Central memory CD8-positive, alpha-beta T cell (primary cell): ENCODE measurements at places on chromosomes 3 and 15.
A peak's percentile ranks its signal among the peaks of the same experiment; 100 is the strongest.

DNA sequence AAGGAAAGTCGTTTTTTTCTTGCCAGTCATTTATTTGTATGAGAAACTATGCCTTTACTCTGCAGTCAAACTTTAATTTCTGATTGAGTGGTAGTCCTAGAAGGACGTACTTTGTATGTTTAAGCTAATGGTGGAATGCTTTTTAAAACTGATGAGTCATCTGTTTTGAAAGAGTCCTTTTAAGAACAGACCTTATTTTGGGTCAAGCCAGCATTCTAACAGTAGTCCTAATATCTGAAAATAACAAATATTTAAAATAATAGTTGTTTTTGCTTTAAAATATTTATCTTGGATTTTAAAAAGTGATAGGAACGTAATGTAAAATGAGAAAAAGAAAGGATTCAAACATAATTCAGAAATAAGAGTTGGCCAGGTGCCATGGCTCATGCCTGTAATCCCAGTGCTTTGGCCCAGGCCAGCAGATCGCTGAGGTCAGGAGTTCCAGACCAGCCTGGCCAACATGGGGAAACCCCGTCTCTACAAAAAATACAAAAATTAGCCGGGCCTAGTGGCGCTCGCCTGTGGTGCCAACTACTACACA lies 1.3 kb upstream of the LRRC58 start:
- peaks cover 22% of the 10 kb centered on the region for H3K36me3 ChIP-seq
- H3K27ac ChIP-seq = no peak overlapping the region
- H3K4me1 ChIP-seq = peaks cover 29% of the 10 kb centered on the region
- peaks cover 10% of the 10 kb centered on the region for H3K27me3 ChIP-seq
- no peak for DNase-seq
- H3K4me3 ChIP-seq = no peak overlapping the region

- peak overlapping the region; percentile 89 for H3K4me3 ChIP-seq
- H3K4me1 ChIP-seq = peaks cover 32% of the 10 kb centered on the region
- H3K36me3 ChIP-seq = peaks cover 17% of the 10 kb centered on the region
- H3K27ac ChIP-seq = no peak overlapping the region
These were observed 2.6 kb downstream of the SLMAP start for GRCh38 chr3:57758686-57759085.

- no peak for DNase-seq
- H3K36me3 ChIP-seq = peaks cover 18% of the 10 kb centered on the region
- H3K27me3 ChIP-seq = no peaks in the 10 kb centered on the region
- no peak overlapping the region for H3K4me3 ChIP-seq
- no peaks in the 10 kb centered on the region for H3K4me1 ChIP-seq
- H3K27ac ChIP-seq = no peak overlapping the region
These were observed 112.5 kb downstream of the MYO9A start for GRCh38 chr15:72005483-72005882.

- H3K36me3 ChIP-seq = peaks cover 13% of the 10 kb centered on the region
- H3K4me1 ChIP-seq = peaks cover 10% of the 10 kb centered on the region
- no peaks in the 10 kb centered on the region for H3K27me3 ChIP-seq
- no peak for DNase-seq
- no peak overlapping the region for H3K27ac ChIP-seq
These were observed 99.1 kb downstream of the NR1I2 start for GRCh38 chr3:119880966-119881365.

- no peaks in the 10 kb centered on the region for H3K36me3 ChIP-seq
- H3K27me3 ChIP-seq = peaks cover 71% of the 10 kb centered on the region
- no peak overlapping the region for H3K4me3 ChIP-seq
- H3K27ac ChIP-seq = no peak overlapping the region
- H3K4me1 ChIP-seq = no peaks in the 10 kb centered on the region
- no peak for DNase-seq
These were observed 96.4 kb downstream of the WNT7A start for GRCh38 chr3:13783476-13783875.

DNA sequence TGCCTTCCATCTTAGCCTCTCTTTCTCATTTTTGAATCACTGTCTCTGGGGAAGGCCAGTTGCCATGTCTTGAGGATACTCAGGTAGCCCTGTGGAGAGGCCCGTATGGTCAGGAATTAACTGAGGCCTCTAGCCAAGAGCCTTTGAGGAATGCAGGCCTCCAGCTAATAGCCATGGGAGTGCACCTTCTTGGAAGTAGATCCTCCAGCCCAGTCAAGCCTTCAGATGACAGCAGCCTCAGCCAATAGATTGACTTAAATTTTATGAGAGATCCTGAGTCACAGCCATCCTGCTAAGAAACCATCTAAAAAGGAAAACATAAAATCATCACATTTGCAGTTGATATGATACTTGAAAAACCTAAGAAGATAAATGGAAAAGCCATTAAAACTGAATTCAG lies 112.5 kb upstream of the BNIP2 start:
- H3K4me3 ChIP-seq = no peak overlapping the region
- H3K36me3 ChIP-seq = peaks cover 2% of the 10 kb centered on the region
- no peak for DNase-seq
- no peak overlapping the region for H3K27ac ChIP-seq
- peaks cover 9% of the 10 kb centered on the region for H3K27me3 ChIP-seq

DNA sequence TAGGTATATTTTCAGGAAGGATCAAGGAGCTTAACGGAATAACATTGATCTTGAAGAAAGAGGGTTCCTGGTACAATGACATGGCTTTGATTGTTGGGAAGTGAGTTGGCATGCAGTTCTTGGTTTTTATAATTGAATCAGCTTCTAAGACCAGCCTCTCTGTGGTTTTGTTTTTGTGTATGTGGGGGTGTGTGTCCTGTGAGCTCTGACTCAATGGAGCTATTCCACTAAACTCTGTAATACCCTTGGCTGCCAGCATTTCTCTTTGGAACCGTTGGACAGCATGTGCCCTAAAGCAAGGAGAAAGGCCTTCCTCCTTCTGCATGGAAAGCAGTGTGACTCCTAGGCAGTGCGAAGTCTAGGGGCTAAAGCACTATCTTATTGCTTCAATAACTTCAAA lies 124.8 kb downstream of the EDEM1 start:
- no peak overlapping the region for H3K27ac ChIP-seq
- peaks cover 2% of the 10 kb centered on the region for H3K36me3 ChIP-seq
- H3K4me3 ChIP-seq = no peak overlapping the region
- no peaks in the 10 kb centered on the region for H3K27me3 ChIP-seq
- H3K4me1 ChIP-seq = no peaks in the 10 kb centered on the region

DNA sequence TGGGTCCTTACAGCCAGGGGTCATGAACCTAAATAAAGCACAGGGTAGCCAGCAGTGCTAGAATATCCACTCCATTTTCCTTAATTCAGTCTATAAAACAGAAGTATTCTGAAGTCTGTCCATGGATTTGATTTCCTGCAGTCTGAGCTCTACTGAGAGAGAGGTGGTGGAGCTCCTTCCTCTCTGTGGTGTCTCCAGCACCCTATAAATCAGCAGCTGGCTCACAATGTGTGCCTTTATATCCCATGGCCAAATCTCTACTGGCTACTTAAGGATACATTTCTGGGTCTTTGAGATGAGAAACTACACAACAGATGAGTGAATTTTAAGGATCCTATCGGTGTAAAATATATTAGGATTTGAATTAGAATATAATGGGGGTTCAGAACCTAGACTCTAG lies 339.9 kb upstream of the RBMS3 start:
- H3K27ac ChIP-seq = no peak overlapping the region
- no peak for DNase-seq
- H3K4me1 ChIP-seq = no peaks in the 10 kb centered on the region
- no peaks in the 10 kb centered on the region for H3K27me3 ChIP-seq

GRCh38 chr3:152277198-152277597 lies 8.5 kb downstream of the MBNL1 start:
- peak overlapping the region; percentile 74 for H3K27ac ChIP-seq
- no peak for DNase-seq
- H3K4me3 ChIP-seq = peak overlapping the region; percentile 35
- H3K4me1 ChIP-seq = peaks cover 77% of the 10 kb centered on the region
- H3K36me3 ChIP-seq = peaks cover 20% of the 10 kb centered on the region

- H3K27me3 ChIP-seq = no peaks in the 10 kb centered on the region
- DNase-seq = no peak
- H3K4me3 ChIP-seq = no peak overlapping the region
- peak overlapping the region; percentile 44 for H3K27ac ChIP-seq
These were observed 32.2 kb downstream of the MCTP2 start for GRCh38 chr15:94263341-94264273.

GRCh38 chr15:32844118-32844711 lies 126.4 kb downstream of the GREM1 start:
- DNase-seq = no peak
- no peaks in the 10 kb centered on the region for H3K4me1 ChIP-seq
- no peak overlapping the region for H3K4me3 ChIP-seq
- H3K27me3 ChIP-seq = no peaks in the 10 kb centered on the region
- H3K36me3 ChIP-seq = peaks cover 3% of the 10 kb centered on the region

DNA sequence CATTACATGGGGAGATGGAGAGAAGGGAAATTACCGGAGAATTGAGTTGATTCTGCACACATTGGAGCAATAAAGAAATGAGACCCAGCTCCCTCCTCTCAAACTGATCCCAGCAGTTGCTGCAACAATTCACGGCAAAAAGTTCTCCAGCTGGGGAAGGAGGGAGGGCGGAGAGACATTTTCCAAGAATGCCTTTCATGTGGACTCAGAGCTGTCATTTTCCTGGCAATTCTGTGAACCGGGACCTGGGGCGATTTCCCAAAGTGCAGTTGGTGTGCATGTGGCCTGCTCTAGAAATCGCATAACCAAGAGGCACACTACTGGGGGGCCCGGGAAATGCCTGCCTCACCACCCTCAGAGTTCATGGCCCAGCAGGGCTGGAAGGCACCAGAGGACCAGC lies 48.7 kb upstream of the IREB2 start:
- no peaks in the 10 kb centered on the region for H3K4me1 ChIP-seq
- DNase-seq = no peak
- no peak overlapping the region for H3K4me3 ChIP-seq
- H3K27ac ChIP-seq = no peak overlapping the region
- no peaks in the 10 kb centered on the region for H3K36me3 ChIP-seq
- H3K27me3 ChIP-seq = peaks cover 56% of the 10 kb centered on the region

GRCh38 chr3:165854696-165855095 lies 17.5 kb upstream of the BCHE start:
- no peak for DNase-seq
- no peaks in the 10 kb centered on the region for H3K36me3 ChIP-seq
- H3K27me3 ChIP-seq = no peaks in the 10 kb centered on the region
- no peaks in the 10 kb centered on the region for H3K4me1 ChIP-seq
- no peak overlapping the region for H3K27ac ChIP-seq

DNA sequence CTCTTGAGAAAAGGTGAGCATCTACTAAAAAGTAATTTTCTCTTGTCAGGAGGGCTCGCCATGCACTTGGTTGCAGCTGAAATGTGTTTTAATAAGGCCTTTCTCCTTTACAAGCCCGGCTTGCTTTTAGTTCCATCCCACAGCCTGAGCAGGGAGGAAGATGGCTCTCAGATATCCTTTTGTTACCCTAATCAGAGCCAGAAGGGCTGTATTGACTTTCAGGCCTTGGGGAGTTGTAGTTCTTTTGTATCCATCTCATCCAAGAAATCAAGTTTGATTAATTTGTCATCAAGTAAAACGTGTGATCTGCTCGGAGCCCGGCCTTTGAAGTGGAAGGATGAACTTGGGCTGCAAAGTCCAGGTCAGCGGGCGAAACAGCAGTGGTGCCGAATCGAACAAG lies 52.9 kb downstream of the EIF4E3 start:
- no peak for DNase-seq
- H3K27ac ChIP-seq = no peak overlapping the region
- H3K4me3 ChIP-seq = no peak overlapping the region
- no peaks in the 10 kb centered on the region for H3K4me1 ChIP-seq
- peaks cover 5% of the 10 kb centered on the region for H3K36me3 ChIP-seq

DNA sequence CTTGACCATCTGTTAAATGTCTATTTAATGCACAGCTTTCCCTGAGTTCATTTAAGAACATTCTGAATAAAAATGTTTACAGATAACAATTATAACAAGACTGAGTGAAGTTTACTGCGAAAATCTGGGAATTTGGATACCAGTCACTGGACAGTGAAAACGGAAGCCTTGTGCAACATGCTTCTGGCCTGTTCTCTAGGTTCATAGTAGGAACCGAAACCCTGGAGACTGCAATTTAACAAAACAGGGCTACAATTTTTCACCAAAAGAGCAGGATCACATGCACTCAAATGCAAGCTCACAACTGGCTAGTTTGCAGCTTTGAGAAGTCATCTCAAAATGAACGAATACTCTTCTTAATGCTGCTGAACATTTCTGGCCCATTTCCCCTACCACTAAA lies 435.9 kb downstream of the NR2F2 start:
- no peaks in the 10 kb centered on the region for H3K4me1 ChIP-seq
- H3K36me3 ChIP-seq = no peaks in the 10 kb centered on the region
- DNase-seq = no peak
- H3K4me3 ChIP-seq = no peak overlapping the region

DNA sequence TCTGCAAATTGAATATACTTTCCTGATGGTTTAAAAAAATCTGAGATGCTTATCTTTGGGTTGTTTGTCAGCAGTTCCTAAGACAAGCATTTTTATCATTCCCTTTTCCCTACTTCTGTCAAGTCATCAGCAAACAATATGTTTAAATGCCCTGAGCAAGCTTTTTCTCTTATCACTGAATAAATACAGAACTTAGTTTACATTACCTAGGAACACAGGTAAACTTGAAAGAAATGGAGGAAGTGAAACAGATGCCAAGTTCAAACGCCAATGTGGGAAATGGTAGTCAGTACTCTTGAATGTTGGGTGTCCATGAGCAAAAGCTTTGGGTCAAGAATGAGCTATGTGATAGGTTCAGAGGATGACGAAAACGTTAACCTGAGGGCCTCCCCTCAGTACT lies 17.2 kb upstream of the TCAIM start:
- no peaks in the 10 kb centered on the region for H3K4me1 ChIP-seq

DNA sequence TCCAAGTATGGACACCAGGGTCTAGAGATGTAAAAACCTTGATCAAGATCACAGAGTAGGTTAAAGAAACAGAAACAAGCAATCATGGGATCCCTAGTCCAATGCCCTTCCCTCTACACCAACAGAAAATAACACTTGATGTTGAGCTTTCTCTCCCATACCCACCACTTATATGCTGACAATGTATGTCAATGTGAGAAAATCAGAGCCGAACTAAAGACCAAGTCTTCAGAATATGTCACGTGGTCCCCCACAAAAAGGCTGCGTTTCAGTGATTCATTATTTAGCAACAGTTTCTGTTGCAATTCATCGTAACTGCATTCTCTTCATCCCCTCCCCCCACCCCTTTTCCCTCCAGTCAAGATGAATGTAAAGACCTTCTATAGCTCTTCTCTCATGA lies 278.9 kb upstream of the STT3B start:
- no peak overlapping the region for H3K27ac ChIP-seq
- H3K4me3 ChIP-seq = no peak overlapping the region
- DNase-seq = no peak
- H3K36me3 ChIP-seq = peaks cover 2% of the 10 kb centered on the region
- peaks cover 11% of the 10 kb centered on the region for H3K4me1 ChIP-seq
- no peaks in the 10 kb centered on the region for H3K27me3 ChIP-seq

GRCh38 chr3:150798122-150798618 lies 35.2 kb upstream of the SIAH2 start:
- H3K27ac ChIP-seq = no peak overlapping the region
- H3K27me3 ChIP-seq = peaks cover 21% of the 10 kb centered on the region
- no peak overlapping the region for H3K4me3 ChIP-seq
- H3K36me3 ChIP-seq = no peaks in the 10 kb centered on the region
- no peak for DNase-seq
